Inflammatory macrophage treated with lipopolysaccharide for 1 hour (primary cell): ENCODE measurements at places on chromosomes 5 and 9.

GRCh38 chr5:149040421-149040820 is 22.4 kb downstream of the SH3TC2 start:
- no peak for DNase-seq

- DNase-seq = no peak
Measured at GRCh38 chr9:113370806-113371325, 5.9 kb downstream of the HDHD3 start.

- peak; percentile 92 for DNase-seq
Measured at GRCh38 chr9:99516657-99517049, 294.6 kb downstream of the SEC61B start.

DNA sequence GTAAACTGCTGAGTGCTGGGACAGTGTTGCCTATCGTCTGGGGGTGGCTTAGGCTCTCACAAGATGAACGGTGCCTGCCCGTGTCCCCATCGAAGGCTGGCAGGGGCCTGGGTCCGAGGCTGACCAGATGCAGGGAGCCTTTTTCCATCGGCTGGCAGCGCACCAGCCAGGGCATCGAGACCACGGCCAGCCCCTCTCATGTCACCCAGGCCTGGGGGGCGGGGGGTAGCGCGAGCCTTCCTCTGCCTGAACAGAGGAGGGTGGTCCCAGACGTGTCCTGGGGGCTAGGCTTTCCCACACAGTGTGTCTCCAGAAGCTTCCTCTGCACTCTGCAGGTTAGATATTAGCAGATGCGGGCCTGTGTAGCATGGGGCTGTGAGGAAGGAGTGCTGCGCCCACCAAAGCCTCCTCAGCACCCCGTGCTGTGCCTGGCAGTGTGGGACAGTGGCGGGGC is 17.3 kb downstream of the FGD3 start:
- no peak for DNase-seq

GRCh38 chr9:78664370-78664769 is 367.4 kb downstream of the PSAT1 start:
- DNase-seq = no peak

GRCh38 chr5:21765406-21765805 is 1087.7 kb downstream of the CDH12 start:
- peak; percentile 33 for DNase-seq

- DNase-seq = no peak
Measured at GRCh38 chr5:57181154-57181553, 7.3 kb downstream of the GPBP1 start.

GRCh38 chr5:67341478-67341877 is 144.9 kb upstream of the CD180 start:
- no peak for DNase-seq

GRCh38 chr5:148418511-148418910 is 34.8 kb downstream of the FBXO38 start:
- no peak for DNase-seq

DNA sequence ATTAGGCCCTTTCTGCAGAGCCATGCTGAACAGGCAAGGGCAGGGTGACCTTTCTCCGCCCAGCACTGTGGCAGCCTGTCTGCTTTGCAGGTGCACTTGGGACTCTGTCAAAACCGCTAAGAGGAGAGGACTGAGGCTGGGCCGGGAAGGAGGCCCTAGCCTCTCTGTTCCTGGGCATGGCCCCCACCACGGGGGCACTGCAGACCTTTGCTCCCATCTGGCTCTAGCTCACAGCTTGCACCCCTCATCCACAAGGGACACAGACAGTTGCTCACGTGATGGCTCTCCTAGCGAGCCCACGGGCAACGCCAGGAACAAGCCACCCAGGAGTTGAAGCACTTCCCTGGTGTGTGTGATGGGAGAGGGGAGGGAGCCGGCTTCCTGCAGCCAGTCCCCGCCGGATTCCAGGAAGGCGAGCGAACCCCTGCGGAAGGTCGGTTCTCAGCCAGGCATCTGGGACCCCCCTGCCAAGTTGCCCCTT is 43.0 kb upstream of the FCN1 start:
- no peak for DNase-seq

- no peak for DNase-seq
Measured at GRCh38 chr5:137714946-137715345, 20.9 kb downstream of the KLHL3 start.

DNA sequence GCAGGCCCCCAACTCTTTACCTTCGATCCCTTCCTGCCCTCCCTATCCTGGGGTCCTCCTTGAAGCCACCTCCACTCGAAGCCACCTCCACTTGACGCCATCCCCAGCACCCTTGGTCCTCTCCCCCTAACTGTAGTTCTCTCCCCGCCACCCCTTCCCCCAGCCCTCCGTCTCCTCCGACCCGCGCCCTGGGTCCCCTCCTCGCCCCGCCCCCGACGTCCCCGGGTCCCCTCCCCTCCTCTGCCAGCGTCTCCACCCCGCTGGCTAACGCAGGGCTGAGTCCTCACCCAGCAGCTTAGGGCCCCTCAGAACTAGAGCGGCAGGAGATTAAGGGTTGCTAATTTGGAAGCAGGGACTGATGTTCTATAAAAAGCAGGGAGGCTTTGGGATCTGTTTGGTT is 30.6 kb upstream of the ANKRD33B start:
- DNase-seq = no peak

GRCh38 chr9:103811462-103811861 is 282.6 kb upstream of the SMC2 start:
- DNase-seq = no peak

DNA sequence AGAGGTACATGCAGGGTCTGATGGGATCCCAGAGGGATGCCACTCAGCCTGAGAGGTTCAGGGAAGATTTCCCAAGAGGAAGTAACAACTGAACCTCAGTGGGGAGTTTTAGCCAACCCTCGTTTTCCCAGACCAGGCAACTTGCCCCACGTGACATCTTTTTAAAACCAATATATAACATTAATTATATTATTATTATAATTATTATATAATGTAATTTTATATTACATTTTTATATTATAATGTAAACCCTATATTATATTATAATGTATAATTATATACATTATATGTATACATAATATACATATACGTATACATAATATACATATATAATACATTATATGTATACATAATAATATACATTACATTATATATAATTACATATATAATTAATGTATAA is 62.8 kb upstream of the WWC1 start:
- DNase-seq = no peak

DNA sequence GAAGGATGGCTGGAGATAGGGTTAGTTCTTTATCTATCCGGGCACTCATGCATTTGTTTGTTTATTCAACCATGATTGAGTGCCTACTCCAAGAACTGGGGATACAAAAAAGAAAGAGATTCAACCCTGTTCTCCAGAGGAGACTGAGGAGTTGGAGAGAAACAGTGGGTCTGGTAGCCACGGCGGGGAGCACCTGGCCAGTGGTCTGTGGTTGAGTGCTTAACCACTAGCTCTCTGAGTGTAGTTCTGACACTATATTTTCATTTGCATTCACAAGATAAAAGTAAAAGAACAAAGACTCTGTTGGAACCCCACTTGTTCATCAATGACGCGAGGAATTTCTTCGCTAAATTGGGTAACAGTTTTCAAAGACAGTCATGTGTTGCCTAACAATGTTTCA is 295.5 kb upstream of the MSX2 start:
- DNase-seq = no peak

DNA sequence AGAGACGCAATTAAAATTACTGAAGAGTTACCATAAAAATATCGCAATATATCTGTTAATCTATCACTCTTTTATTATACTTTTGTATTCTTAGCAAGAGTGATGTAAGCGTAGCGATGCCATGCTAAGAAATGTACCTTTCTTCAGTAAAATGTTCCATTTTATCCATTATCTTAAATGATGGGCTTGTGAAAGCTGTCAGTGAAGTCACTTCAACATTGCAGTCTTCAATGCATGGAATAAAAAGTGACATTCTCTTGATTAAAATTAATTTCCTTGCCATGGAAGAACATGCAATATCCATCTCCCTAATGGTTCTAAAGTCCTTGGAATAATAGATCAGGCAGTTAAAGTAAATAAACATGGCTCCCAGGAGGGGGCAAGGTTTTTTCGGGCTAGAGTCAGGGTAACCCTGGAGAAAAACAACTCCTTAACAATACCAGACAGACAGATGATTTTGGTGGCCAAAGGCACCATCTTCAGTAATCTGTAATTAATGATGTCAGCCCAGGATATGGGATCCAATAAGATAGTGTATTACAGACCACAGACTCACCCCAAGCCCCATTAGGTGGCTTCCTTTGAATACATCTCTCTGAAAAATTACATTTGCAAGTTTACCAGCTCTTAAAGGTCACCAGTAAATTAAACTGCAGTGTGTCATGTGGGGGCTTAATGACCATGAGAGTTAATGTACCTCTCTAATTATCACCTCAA is 677.1 kb downstream of the DTWD2 start:
- no peak for DNase-seq

- DNase-seq = no peak
Measured at GRCh38 chr5:149002053-149002452, 60.8 kb downstream of the SH3TC2 start.

GRCh38 chr9:120914396-120914795 is 12.2 kb downstream of the TRAF1 start:
- DNase-seq = no peak

DNA sequence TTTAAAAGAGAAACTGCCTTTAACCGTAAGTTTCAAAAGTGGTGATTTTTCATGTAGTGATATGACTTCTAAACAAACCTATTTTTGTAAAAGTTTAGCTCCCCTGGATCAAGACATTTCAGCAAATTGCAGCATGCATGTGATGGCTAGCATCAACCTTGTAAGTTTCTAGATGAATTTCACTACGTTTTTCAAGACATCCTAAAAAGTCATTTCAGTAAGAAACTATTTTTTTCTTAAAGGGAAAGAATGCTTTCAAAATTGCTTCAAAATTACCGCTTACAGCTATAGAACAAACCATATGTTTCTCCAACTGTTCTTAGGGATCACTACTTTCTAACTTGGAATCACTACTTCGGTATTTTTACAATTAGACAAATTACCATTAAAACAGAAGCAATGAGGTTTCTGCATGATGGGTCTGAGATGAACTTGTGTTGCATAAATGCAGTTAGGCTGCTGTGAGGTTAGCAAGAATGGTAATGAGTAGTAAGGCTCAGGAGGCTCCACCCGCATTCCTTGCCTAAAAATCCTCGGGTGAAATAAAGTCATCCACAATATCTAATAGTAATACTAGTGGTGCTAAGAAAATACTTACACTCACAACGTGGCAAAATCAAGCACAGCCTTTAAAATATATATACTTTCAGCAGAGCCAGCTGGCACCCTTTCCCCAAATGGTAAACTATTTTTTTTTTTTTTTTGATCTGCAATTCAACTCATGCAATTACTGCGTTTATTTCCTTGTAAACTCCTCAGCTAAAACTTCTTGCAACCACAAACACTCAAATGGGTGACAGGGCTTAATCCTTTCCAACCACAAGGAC is 53.8 kb downstream of the CDC14B start:
- no peak for DNase-seq

GRCh38 chr5:132428484-132429462 is 59.3 kb downstream of the SLC22A5 start:
- DNase-seq = no peak

DNA sequence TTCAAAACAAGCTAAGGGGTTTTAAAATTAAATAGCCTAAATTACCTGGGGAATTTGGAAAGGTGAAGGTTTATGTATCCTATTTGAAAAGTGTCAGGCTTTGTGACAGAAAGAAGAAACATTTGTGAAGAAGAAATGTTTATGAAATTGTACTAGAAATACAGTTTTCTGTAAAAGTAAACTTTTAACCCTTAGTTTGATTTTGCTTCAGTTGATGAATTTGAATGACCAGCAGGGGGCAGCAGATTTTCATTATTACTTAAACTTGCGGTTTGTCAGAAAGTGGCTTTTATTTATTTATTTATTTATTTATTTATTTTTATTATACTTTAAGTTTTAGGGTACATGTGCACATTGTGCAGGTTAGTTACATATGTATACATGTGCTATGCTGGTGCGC is 58.1 kb downstream of the NNT start:
- peak; percentile 60 for DNase-seq

GRCh38 chr5:160926428-160926827 is 74.4 kb upstream of the ATP10B start:
- DNase-seq = no peak

GRCh38 chr5:80961376-80962281 is 1.5 kb downstream of the RASGRF2 start:
- no peak for DNase-seq

GRCh38 chr5:176643491-176644219 is 3.6 kb upstream of the TSPAN17 start:
- no peak for DNase-seq

- no peak for DNase-seq
Measured at GRCh38 chr9:23672151-23672550, 153.9 kb downstream of the ELAVL2 start.

DNA sequence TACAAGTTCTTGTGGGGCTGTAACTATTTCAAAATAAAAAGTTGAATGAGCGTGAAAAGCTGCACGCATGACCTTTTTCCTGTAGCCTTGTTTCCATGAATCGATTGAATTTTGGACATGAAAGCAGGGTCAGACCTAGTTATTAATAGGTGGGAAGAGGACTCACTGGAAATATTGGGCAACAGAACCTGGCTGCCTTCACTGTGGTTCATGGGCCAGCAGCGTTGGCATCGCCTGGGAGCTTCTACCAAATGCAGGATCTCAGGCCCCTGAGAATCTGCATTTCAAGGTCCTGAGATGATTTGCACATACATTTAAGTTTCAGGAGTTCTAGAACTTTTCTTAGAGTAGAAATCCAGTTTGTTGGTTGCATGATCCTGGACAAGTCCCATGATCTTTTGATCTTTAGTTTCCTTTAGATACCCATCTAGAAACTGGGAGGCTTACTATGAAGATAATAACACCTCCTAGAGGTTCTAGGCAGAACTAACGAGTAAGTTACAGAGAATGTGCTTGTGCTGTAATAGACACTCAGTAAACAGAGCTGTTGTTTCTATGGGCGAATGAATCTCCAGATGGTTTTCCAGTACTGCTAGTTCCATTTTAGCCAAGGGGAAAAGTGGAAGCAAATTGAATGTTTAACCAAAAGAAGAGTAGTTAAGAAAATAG is 12.4 kb downstream of the ANKRD33B start:
- no peak for DNase-seq

DNA sequence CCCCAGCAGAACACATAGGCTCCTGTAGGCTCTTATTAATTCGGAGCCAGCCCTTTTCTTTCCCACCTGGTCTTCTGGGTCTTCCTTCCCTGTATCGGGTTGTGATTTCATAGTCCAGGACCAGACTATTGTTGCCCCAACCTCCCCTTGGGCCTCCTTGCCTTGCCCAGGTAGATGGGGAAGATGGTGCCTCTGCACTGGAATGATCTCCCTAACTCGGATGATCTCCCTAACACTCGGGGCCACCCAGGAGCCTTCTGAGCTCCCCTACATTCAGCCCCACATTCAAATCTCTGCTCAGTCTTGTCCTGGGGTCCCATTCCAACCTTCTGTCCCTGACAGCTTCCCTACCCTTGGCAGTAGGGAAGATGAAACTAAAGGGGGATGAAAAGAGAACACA is 2.7 kb upstream of the IRF1 start:
- DNase-seq = no peak
